ENCODE measurements at places on chromosomes 6 and 20.
A peak's percentile ranks its signal among the peaks of the same experiment; 100 is the strongest.

DNA sequence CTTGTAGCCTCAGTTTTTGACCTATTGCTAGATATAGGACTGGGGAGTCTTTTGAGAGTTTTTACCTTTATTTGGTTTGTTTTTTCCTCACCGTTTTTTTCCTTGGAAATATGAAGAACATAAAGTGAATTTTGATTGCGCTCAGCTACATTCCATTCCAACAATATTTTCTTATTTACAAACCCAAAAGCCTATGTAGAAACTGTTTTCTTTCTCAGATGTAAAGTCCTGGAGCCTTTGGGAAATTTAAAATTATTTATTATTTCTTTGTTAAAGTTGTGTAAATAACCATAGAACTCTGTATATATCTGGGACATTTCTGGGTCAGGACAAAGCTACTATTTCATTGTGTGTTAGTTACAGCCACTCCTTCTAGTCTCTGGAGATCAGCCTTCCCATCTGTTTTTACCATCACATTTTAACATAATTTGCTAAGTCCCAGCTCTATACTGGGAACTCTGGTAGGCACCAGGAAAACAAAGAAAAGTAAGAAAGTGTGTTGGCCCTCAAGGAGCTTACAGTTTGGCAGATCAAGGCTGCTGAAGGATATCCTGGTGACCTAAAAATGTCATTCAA is 68.8 kb downstream of the JAG1 start:
- no peak for DNase-seq

DNA sequence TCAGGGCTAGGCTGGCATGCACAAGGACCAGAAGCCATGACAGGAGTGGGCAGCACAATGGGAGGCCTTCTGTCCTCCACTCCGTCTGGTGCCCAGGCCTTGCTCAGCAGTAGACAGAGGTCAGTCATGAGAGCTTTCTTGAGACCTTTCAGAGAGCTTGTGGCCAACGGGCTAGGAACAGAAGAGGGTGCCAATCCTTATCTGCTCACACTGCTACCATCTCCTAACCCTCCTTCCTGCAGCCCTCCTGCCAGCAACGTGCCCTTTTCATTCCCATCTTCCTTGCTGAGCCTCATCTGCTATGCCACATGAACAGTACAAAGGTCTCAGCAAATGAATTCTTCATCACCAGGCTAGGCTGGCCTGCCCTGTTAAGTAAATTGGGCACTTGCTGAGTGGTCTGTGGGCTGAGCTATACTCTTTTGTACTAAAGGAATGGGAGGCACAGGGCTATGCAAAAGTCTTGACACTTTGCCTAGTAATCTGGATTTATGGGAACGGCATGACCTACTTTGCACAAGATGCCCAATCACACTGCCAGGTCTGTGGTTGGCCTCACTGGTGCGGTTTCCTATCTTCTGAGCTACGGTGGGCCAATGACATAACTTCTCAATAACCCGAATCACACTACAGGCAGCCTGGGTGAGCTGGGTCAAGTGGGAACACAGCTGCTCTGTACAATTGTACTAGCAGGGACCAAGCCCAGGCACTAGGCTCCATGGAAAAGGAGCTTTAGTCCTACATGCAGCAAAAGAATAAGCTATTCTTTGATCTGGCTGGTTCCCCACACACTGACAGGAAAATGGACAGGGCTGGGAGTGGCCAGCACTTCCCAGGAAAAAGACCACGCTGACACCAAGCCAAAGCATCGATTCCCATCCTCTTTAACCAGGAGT is 47.8 kb downstream of the ELOVL5 start:
- peak; percentile 46 for DNase-seq

- DNase-seq = no peak
These were observed 187.1 kb upstream of the MAN1A1 start for GRCh38 chr6:119536666-119537065.

GRCh38 chr6:95274686-95275235 is 302.6 kb upstream of the MANEA start:
- DNase-seq = no peak

- no peak for DNase-seq
These were observed 18.7 kb downstream of the TM9SF4 start for GRCh38 chr20:32128167-32128566.
